ENCODE measurements at places on chromosomes 13 and 19. TPM values are rescaled to one million over a fixed set of nuclear protein-coding genes. Genes with fewer than 3 reads are reported as not detected.

DNA sequence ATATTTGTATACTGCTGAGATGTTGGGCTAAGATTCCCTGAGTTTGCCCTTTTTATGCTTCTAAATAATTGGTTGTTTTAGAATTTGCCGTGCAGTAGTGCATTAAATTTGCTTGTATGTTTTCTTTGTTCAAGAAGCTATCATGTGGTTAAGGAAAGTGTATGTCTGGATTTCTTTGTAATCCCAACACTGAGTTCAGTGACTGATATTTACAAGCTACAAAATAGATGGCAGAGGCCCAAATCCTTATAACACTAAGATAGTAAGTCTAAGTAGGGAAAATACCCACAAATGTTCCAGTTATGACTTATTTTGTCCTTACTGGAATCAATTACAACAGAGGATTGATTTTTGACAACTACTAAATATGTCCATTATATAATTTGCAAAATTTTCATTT lies 435.0 kb upstream of the KLF12 start:
- ATAC-seq, result no peak

- no peak for ATAC-seq
These were observed 36.1 kb upstream of the DCUN1D2 start for GRCh38 chr13:113526466-113527220.

PGLYRP1 gene
- total RNA-seq, result not detected

- no peak for ATAC-seq
These were observed 769.6 kb downstream of the UQCRFS1 start for GRCh38 chr19:28443361-28443760.

GRCh38 chr13:100231176-100231575 lies 142.3 kb downstream of the PCCA start:
- ATAC-seq, result no peak

GRCh38 chr13:63291701-63292100 lies 1876.1 kb upstream of the PCDH20 start:
- no peak for ATAC-seq

GRCh38 chr19:36973844-36974195 lies 57.7 kb downstream of the ZNF568 start:
- no peak for ATAC-seq

DNA sequence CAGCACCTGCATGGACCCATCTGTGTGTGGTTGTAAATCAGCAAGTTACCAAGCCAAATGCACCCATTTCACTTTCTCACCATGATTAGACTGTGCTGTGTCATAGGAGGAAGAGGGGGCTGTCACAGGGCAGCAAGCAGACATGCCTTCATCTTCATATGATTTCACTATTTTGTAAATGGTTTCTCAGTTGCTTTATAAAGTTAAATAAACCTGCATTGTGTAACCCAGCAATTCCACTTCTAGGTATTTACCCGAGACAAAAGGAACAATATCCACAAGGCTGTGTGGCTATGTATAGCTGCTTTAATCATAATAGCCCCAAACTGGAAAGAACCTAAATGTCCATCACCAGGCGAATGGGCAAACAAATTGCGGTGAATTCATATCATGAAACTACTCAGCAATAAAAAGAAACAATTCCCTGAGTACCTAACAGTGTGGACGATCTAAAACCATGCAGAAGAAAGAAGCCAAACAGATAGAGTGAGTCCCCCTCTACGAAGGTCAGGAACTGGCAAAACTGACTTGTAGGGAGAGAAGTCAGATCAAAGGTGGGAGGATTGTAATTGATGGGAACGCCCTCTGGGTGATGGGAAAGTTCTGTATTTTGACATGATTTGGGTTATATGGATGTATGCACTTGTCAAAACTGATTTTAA lies 185.4 kb downstream of the COL4A1 start:
- no peak for ATAC-seq

DNA sequence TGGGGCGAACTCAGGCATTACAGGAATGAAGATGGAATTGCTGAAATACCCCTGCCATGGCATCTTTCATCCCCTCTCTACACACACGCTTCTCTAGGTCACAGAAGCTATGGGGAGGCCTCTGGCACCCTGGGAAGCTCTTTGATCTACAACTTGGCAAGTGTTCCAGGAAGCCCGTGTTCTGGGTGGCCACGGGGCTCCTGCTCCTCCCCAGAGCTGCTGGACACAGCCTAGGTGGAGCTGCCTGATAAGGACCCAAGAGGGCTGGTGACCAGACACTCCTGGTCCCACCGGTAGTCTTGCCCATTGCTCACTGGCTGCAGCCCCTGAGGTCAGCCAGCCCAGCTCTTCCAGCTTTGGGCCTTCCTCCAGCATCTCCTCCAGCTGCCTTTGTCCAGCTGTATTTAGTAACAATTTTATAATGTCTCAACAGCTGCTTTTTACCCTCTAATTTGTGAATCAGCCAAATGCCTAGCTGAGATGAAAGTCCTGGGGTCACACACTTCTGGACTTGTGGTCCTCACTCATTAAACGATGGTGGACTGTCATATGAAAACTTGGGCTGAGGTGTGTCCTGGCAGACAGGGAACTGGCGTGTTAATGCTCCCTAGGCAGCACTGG lies 72.8 kb upstream of the SPATA13 start:
- ATAC-seq, result peak; percentile 32

- ATAC-seq, result no peak
These were observed 313.7 kb downstream of the HS6ST3 start for GRCh38 chr13:96403651-96404050.

DNA sequence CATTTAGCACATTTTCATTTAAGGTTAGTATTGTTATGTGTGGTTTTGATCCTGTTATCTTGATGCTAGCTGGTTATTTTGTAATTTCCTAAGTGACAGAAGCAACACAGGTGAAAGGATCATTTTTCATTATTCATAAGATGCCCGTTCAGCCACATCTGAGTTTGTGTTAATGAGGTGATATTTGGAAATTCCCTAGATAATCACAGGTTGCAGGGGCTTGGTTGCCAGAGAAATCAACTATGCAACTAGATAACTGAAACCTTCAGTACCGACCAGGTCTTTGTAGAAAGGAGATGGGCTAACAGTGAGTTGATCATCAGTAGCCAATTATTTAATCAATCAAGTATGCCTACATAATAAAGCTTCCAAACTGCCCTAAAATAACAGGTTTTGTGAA lies 121.3 kb upstream of the UFM1 start:
- ATAC-seq, result no peak

- no peak for ATAC-seq
These were observed 7.9 kb downstream of the HAS1 start for GRCh38 chr19:51715850-51716249.

- no peak for ATAC-seq
These were observed 350.9 kb downstream of the SPRY2 start for GRCh38 chr13:79990048-79990447.

- ATAC-seq, result peak; percentile 13
These were observed 64.3 kb downstream of the SPRY2 start for GRCh38 chr13:80276371-80277289.

ATP7B gene
- total RNA-seq, result 5.2 TPM

REEP6 gene
- not detected for total RNA-seq

DNA sequence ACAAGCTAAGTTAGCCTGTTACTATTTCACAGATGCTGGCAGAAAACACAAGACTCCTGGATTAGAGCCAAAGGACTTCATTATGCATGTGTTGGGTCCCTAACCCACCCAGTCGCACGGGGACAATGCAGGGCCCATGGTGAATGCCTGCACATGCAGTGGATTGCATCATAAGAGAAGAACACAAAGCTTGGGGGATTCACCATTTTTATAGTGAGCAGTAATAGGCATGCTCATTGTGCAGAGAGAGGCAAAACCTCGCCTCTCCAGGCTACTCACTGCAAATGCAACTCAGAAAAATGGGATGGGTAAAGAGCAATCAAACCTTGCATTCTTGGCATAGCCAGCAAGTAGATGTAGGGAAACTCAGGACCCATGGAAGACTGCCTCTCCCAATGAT lies 115.8 kb downstream of the DIAPH3 start:
- ATAC-seq, result no peak

SLC1A6 gene
- not detected for total RNA-seq

DNA sequence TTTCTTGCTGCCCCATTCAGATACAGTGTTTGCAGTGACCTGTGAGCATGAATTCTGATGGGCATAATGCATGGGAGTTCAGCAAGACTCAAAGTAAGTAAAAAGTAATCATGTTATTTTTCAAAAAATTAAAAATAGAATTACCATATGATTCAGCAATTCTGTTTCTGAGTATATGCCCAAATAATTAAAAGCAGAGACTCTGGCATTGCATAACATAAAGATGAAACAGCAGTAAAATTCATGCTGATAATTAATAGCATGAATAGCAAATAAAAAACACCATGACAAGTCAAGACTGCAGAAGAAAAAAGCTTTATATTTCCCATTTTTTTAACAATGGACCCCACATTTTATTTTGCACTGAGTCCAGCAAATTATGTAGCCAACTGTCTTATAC lies 21.3 kb downstream of the RNF6 start:
- no peak for ATAC-seq

DNA sequence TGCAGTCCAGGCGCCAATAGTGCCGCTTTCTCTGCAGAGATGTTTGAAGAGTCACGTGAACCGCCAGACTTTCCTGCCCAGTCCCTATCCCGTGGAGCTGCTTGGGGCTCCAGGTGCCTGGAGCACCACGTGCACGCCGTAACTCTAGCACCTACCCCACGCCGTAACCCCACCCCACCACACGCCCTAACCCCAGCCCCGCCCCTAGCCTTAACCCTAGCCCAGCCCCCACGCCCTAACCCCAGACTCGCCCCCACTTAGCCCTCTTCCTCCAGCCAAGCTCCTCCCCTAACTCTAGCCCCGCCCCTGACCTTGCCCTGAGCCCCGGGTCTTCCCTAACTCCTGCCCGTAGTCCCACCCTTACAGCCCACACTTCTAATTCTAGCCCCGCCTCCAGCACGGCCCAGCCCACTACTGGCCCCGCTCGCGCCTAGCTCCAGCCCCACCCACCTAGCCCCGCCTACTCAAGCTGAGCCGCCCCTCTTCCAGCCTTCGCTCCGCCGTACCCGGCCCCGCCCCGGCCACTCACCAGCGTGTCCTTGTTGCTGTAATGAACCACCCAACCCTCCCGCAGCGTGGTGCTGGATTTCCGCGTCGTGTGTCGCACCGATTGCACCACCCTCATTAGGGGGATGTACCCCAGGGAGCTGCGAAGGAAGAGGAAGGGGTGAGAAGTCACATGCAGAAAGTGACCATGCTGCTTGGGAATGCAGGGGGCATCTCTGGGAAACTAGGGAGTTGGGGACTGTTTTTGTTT lies 19.5 kb downstream of the PRKD2 start:
- ATAC-seq, result peak; percentile 97

B3GNT3 gene
- not detected for total RNA-seq

DNA sequence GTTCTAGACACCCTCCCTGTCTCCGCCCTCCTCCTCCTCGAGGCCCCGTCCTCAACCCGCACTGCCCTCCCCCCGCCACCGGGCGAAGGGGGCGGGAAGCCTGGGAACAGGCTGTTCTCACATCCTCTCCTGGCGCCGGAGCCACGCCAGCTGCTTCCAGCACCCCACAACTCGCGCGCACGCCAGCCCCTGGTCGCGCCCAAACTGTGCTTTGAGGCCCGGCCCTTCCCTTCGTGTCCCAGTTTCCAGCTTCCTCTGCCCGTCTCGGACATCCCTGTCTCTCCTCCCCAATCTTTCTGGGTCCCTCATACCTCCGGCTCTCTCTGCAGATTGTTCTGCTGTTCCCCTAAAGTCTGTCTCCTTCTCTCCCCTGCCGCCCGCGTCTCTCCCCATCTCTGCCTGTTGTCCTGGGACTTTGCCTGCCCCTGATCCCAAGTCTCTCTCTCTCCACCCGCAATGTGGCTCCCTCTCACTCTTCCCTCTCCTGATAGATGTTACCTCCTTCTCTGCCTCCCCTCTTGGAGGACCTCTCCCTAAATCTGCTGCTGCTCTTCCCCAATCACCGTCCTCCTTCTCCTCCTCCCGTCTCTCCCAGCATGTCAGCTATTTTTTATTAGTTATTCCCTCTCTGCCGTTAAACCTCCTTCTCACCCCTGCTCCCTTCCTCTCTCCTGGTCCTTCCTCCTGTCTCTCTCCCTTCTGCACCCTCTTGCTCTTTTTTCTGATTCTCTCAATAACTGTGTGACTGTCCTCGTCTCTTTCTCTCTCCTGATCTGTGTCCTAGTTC lies 14.2 kb downstream of the DPF1 start:
- ATAC-seq, result peak; percentile 85

GRCh38 chr19:56748378-56748777 lies 76.8 kb upstream of the ZNF835 start:
- no peak for ATAC-seq

- ATAC-seq, result no peak
These were observed at the start of gene NCAN for GRCh38 chr19:19211499-19212420. Gene NCAN, plus strand, starts transcription at chr19:19211958. Its CDS starts 4,996 bp downstream, at chr19:19216954.

TYROBP gene
- 67.2 TPM for total RNA-seq

DNA sequence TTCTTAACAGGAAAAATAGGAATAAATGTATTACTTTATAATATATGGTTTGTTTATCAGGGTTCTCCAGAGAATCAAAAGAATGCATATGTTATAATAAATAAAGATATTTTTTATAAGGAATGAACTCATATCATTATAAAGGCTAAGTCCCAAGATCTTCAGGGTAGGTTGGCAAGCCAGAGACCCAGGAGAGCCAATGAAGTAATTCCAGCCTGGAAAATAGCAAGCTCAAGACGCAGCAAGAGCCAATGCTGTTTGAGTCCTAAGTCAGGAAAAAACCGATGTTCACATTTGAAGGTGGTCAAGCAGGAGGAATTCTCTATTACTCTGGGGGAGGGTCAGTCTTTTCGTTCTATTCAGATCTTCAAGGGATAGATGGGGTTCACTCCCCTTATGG lies 490.0 kb downstream of the PCDH20 start:
- ATAC-seq, result no peak

GRCh38 chr19:46728693-46729339 lies 11.9 kb upstream of the PRKD2 start:
- peak; percentile 73 for ATAC-seq

SMIM44 gene
- not detected for total RNA-seq

DNA sequence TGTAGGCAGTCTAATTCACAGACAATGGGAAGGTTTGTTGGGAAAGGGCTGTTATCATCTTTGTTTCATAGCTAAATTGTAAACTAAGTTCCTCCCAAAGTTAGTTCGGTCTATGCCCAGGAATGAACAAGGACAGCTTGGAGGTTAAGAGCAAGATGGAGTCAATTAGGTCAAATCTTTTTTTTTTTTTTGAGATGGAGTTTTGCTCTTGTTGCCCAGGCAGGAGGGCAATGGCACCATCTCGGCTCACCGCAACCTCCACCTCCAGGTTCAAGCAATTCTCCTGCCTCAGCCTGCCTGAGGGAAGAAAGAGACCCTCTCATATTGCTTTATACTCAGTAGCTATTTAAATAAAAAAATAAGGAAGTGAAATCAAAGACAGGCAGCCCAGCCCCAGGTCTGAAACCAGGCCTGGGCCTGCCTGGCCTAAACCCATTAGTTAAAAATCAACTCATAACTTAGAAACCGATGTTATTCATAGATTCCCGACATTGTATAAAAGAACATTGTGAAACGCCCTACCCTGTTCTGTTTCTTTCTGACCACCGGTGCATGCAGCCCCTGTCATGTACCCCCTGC lies 297.4 kb upstream of the SGCG start:
- ATAC-seq, result no peak

DNA sequence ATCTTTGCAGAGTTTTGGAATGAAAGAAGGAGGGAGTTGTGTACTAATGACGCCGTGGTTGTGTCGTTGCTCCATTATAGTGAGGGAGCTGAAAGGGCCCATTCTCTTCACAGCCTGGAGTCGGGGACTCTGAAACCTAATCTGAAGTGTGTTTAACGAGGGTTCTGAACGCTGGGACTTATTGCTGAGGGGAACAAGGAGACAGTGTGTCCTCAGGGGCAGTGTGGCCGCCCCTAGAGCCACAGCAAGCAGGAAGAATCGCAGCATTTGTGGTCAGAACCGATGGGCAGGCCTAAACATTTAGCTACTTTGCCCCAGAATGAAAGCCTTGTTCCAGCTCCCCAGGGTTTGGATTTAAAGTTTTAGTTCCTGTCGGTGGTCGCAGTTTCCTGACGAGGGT lies 156.4 kb upstream of the RNF113B start:
- no peak for ATAC-seq

Data from gastroesophageal sphincter (tissue), 4 donors.